Stimulated activated CD4-positive, alpha-beta T cell treated with anti-CD3 and anti-CD28 coated beads, TNF-alpha, amount 100 ng/mL, for 1 hour (primary cell): ENCODE measurements at places on chromosomes 4 and X.

DNA sequence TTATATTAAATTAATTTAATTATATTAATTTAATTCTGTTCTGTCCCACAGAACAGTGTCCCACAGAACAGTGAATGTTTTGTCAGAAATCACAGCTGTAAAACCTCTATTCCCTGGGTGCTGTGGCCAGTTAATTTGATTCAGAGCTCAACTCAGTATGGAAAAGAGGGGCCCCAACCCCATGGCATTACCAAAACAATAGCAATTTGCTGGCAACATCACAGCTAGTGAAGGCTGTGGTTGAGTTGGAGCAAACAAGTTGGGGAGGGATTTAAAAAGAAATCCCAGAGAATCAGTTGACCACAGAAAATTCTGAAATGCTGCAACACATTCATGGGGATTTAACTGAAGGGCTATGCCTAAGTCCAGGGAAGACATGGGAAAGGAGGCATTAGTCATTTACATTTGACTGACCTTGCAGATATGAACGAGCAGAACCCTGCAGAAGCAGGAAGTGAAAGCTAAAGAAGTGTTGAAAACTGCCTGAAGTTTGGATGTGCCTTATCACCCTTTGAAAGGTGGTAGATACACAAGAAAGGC, 30.1 kb downstream of the PDHA2 start:
- no peak for DNase-seq

GRCh38 chrX:69066021-69066757, 99.1 kb downstream of the PJA1 start:
- no peak for DNase-seq

DNA sequence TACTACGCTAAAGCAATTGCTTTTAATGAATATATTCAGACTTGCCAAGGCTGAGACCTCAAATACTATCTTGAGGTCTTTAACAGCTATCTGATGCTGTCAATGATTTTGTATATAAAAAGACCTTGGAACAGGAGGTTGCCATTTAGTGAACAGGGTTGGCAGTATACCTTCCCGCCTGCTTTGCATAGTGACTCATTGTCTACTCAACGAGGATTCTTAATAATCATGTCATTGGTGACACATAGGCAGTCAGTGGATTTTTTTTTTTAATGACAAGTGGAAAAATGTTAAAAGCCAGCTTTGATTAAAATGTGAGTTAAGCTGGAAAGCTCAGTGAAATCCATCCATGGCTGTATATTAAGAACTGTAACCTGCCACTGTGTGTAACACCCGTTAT, 164.0 kb downstream of the ASMT start:
- DNase-seq = no peak

DNA sequence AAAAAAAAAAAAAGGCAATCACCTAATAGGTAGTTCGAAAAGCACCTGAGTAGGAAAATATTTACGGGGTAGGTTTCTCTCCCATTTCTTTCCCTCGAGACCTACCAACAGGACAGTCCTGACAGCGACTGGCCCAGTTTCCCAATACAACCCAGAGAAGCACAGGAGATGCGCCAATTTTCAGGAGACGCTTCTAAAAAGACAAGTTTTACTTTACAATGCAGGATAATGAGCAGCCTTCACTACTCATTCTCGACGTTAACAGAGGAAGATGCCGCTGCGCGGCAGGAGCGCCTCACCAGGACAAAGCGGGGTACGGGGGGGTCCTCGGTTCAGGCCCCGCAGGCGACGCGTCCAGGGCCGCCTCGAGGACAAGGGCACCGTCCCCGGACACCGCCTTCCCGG, 708 bp downstream of the BCLAF3 start:
- no peak for DNase-seq

DNA sequence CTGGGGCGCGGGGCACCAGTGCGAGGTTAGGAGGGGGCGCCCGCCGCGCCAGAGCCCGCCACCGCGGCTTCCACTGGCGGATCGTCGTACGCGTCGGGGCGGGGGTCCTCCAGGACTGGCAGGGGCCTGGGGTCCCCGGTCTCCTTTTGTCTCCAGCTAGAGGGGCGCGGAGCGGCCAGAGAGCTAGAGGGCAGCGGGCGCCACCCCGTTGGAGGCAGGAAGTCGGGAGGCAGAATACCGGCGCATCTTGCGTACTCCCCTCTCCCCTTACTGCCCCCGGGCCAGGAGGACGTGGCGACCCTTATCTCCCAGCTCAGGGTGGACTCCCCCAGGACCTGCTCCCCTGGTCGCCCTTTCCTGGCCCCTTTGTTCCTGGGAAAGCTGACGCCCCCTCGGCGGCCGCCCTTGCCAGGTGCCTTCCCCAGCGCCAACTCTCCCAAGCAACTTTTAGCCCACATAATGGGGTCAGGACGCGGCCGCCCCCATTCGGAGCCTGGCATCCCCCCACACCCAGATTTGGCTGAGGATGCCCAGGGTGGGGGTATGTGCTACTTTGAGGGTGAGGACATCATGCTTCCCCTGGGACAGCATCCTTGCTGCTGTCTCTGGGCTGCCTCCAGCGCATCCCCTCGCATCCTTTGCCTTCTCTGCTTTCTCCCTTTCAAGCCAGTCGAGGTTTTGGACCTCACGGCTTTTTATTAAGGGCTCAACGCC, 933 bp downstream of the CNKSR2 start:
- no peak for DNase-seq

DNA sequence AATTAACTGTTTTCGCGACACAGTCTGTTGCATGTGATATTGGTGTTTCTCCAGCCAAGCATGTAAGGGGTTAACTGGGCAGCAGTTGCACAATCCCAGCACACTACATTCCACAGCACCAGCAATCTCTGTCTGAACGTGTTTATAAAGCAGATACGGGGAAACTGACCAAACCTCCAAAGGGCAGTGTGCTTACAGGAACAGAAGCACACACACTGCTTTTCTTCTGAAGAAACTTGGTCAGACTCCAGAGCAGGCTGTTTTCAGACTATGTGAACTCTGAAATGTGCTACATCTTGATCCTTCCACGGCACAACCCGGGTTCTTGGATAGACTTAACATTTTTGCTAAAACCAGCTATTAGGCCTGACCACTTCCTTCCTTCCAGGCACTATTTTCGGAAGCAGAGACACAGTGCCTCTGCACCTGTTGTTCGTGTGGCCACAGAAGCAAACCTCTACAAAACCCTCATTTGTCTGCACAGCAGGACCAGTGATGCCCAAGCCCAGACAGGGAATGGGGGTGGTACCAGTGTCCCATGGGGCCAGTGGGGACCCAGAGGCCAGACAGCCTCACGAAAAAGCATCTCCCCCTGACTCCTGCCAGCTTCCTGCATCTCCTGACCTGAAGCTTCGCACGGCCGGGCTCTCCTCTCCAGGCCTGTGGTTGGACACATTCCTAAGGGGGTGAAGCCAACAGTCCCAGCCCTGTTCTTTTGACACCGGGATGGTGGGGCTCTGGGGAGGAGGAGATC, 90.1 kb downstream of the IRF2 start:
- DNase-seq = no peak

DNA sequence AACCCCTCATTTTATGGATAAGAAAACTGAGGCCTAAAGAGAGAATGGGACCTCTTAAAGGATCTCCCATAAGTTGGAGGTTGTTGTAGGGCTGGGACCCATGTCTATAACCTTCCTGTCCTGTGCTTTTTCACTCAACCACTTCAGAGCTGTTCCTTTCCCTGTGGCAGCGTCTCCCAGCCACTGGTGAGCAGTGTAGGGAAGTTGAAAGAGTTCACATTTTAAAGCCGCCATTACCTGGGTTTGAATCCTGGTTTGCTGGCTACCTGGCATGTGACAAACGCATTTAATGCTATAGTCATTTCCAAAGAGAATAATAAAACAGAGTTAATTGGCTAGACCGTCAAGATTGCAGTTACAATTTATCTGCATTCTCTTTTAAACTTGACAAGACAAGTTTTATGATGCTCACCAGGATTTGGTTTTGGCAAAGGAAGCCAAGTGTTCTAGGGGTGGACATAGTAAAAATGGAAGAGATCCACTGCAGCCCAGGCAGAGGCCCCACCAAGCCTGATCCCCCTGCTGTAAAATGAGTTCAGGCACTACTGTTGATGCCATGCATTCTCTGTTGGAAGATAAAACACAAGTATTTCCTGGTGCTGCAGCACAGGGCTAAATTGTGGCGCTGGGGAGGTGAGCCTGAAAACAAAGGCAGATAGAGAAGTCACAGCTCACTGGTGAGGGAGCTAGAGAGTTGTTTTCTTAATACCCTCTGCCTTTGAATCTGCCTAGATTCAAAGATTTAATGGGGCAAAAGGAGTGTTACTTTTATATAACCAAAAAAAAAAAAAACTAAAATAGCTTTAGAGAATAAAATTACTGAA, 218.7 kb downstream of the NWD2 start:
- DNase-seq = no peak

GRCh38 chr4:38359113-38359512, 304.9 kb upstream of the KLF3 start:
- no peak for DNase-seq

GRCh38 chr4:6298035-6298434, 28.4 kb downstream of the WFS1 start:
- no peak for DNase-seq

DNA sequence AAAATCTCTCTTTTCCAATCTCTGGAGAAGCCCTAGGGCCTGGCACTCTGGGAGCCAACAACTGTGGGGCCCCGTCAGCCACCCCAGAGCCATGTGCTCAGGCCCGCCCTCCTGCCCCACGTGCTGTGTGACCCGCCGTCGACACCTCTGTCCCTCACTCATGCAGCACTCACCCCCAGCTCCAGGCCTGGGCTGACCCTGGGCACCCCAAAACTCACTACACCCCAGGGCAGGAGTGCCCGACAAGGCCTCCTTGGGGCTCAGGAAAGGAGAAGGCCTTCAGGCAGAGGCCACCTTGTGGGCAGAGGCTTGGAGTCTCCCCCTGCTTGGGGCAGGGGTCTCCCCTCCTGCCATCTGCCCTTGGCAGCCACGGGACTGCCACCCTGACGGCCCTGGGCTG, 5.7 kb downstream of the MYL5 start:
- no peak for DNase-seq

DNA sequence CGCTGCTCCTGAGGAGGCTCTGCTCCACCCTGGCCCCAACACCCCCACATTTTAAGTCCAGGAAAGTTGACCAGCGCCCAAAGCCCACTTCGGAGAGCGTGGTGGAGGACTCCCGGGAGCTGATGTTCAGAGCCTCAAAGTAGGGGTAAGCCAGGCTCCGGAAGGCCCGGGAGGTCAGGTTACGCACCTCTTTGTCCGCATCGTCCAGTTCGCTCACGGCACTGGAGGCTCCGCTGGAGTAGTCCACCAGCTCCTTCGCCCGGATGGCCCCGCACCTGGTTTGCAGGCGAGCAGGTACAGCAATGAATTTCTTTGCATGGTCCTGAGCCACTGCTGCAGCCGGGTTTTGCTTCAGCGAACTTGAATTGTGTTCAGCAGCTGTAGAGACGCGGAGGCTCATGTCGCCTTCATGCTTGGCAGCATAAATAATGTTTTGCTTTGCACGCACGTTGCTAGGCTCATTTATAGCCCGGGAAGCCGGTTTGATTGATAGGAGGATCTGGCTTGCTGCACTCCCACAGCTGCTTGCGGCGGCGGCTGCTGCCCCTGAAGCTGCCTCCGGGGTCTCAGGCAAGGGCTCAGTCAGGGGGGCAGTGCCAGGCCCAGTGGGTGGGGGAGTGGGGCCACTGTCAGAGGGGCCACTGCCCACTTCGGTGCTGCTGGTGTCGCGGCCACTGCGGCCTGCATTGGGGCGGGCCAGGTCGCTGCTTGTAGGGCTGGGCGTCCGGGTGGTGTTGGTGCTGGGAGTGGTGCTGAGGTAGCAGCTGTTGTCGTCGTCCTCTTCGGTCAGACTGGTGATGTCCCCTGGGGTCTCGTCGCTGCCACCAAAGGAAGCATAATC, 4.8 kb downstream of the C4orf54 start:
- DNase-seq = no peak

- no peak for DNase-seq
Measured at GRCh38 chr4:90438522-90438921, 311.3 kb downstream of the CCSER1 start.

GRCh38 chr4:137707626-137708025, 175.3 kb upstream of the PCDH18 start:
- no peak for DNase-seq

GRCh38 chr4:92268642-92269041, 35.1 kb upstream of the GRID2 start:
- DNase-seq = no peak

GRCh38 chrX:15714529-15714928, 23.5 kb upstream of the CA5B start:
- no peak for DNase-seq

DNA sequence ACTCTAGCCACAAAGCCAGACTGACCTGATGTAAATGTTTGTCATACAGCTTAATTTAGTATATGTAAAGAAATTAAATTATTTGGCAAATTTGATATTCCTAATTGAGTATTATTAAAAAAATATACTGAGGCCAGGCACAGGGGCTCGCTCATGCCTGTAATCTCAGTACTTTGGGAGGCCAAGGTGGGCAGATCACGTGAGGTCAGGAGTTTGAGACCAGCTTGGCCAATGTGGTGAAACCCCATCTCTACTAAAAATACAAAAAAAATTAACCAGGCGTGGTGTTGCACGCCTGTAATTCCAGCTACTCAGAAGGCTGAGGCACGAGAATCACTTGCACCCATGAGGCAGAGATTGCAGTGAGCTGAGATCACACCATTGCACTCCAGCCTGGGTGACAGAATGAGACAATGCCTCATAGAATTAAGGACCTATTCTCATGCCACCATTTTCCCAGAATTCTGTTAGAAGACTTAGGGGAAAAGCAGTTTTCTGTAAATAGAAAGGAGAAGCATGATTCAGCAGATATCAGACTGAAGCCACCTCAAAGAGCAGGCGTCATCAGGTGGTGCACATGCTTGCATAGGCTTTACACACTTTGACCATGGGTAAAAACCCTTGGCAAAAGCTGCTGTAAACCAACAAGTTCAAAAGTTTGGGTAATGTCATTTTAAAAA, 6.1 kb downstream of the UBQLN2 start:
- no peak for DNase-seq

- no peak for DNase-seq
Measured at GRCh38 chr4:74630551-74630950, 163.8 kb downstream of the BTC start.

GRCh38 chr4:180811556-180811955, 1431.6 kb upstream of the TENM3 start:
- no peak for DNase-seq

DNA sequence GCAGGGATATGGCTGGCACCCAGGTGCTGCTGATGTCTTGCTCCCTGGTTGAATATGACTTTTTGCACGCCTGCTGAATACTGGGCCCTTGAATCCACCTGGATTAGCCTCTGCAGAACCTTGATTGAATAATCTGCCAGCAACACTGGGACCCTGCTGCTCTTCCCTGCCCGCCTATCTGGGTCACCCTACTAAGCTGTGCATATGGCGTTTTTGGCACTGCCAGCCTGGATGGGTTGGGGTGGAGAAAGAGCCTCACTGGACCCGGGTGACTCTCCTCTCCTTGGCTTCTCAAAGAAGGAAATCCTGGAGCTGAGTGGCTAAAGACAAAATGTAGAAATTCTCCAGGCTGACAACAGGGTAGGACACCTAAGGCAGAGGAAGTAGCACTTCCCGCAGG, 100.0 kb downstream of the MAOA start:
- no peak for DNase-seq

GRCh38 chr4:24858550-24858949, 54.3 kb downstream of the CCDC149 start:
- DNase-seq = no peak
